Dorsolateral prefrontal cortex (tissue), 122 donors: ENCODE measurements at places on chromosomes 2 and 18.

DNA sequence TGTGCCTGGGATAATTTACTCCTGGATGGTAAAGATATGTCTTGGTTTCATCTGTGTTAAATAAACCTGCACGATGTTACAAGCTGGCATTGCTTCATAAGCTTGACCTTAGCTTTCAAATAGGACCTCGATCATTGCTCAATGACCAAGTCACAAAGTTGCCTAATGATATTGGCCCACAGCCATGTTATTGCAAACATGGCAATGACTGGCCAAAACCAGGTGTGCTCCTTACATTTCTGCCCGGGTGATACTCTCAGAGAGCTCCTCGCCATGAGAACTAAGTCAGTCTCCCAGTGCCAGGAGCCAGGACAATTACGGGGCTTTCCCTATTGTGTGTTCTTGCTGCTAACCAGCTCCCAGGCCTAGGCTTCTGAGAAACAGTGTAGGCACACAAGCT is 72.5 kb upstream of the CYP1B1 start:
- DNase-seq: no peak

DNA sequence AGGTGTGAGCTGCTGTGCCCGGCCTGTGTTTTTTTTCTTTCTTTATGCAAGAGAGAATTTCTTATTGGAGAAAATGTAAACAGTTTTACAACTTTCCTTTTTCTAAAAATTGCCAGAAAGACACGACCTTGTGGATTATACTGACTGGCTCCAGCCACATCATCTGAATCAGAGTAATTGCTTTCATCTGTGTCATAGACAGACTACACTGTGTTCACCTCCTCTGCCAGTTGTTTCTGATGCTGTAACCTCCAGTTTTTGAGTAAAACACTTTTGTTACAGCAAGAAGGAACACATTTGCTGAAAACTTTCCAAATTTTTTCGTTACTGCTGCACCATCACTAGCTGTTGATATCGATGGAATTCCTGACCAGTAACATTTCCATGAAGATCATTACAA is 43.9 kb upstream of the PLEKHM3 start:
- no peak for DNase-seq

GRCh38 chr2:60958800-60959199 is 58.7 kb upstream of the PEX13 start:
- no peak for DNase-seq

- DNase-seq: no peak
Measured at GRCh38 chr2:237227592-237228280, 142.0 kb downstream of the COPS8 start.

DNA sequence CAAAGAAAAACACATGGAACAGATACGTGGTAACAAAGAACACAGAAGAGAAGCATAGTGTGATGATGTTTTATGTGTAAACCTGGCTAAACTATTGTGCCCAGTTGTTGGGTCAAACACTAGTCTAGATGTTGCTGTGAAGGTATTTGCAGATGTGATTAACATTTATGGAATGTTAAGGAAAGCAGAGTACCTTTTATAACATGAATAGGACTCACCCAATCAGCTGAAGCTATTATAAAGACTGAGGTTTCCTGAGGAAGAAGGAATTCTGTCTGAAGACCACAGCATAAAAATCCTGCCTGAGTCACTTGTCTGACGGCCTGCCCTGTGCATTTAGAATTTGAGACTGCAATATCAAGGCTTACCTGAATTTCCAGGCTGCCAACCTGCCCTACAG is 253.1 kb downstream of the DYM start:
- DNase-seq: no peak

DNA sequence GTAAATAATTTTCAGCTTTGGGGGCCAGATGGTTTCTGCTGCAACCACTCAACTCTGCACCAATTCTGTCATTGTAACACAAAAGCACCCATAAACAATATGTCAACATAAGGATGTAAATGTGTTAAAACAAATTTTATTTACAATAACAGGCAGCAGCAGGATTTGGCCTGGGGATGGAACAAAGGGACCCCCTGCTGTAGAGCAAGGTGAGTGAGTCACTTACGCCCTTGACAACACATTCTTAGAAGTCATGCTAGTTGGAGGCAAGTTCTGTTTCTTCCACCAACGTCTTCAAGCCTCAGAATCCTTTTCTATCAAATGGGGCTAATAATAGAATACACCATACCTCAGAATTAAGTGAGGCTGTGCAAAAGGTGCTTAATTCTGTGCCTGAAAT is 610.2 kb upstream of the SYT4 start:
- DNase-seq: no peak

DNA sequence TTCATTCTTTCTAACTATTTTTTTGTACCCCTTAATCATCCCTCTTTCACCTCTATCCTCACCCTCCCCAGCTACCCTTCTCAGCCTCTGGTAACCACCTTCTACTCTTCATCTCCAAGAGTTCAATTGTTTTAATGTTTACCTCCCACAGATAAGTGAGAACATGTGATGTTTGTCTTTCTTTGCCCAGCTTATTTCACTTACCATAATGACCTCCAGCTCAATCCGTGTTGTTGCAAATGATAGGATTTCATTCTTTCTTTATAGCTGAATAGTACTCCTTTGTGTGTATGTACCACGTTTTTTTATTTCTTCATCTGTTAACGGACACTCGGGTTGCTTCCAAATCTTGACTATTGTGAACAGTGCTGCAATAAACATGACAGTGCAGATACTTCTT is 22.1 kb upstream of the TMEM37 start:
- DNase-seq: no peak

GRCh38 chr18:10139783-10140410 is 226.1 kb downstream of the VAPA start:
- no peak for DNase-seq

GRCh38 chr2:64514008-64514407 is 10.1 kb upstream of the AFTPH start:
- no peak for DNase-seq

DNA sequence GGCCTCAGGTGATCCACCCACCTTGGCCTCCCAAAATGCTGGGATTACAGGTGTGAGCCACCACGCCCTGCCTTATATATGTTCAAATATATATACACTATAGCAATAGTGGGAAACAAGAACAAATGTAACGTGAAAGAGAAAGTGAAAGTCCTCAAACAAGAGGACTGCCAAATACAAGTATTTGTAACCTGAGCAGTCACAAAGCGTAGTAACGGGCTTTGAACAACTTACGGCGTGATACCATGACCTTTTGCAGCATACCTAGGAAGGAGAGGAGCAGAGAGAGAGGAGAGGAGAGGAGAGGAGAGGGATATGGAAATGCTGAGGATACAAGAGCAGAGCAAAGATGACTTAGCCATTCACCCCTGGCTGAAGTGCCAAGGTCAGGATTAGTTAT is 113.8 kb upstream of the RGPD4 start:
- DNase-seq: no peak

GRCh38 chr2:211329421-211329820 is 773.0 kb downstream of the CPS1 start:
- DNase-seq: no peak

DNA sequence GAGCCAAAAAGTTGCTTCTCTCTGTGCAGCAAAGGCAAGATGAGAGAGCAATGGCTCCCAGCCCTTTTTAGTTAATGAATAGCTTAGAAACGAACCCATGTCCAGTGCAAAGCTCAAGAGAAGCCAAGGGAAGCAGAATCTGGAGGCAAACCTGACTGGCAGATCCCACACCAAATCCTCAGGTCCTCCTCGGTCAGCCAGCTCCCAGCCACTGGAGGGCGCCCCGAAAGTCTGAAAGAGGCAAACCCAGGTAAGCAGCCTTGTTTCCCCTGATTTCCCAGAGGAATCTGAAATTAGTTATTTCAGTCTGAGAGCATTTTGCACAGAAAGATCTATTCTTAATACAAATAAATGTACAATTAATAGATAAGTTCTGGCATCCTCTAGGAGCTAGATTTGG is 71.3 kb upstream of the PID1 start:
- peak; percentile 54 for DNase-seq

DNA sequence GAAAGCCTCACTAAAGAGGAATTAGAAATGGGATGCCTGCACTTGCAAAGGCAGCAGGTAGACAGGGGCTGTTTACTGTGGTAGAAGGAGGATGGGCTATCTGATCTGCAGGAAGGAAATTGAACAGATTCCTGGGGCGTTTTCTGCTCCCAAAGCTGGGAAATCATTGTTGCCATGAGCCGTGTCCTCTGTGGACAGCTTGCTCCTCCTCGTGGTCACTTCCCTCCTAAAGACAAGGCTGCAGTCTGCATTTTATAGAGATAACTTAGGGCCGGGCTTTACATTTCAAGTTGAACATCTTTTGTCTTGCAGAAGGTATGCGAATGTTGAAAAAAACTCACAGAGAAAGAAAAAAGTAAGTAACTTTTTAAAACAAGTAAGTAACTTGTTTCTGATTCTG is 50.9 kb downstream of the DCDC2C start:
- DNase-seq: no peak
